Caco-2 (cell line): ENCODE measurements at places on chromosomes 7 and 10. TPM values are rescaled to one million over a fixed set of nuclear protein-coding genes. Genes with fewer than 3 reads are reported as not detected.
A peak's percentile ranks its signal among the peaks of the same experiment; 100 is the strongest.

Gene ZDHHC16
- 43.5 and 48.3 TPM in 2 replicates for total RNA-seq

Gene POLR1F
- total RNA-seq, result 15.6 and 21.6 TPM in 2 replicates

Gene SFTPA1
- total RNA-seq, result not detected in 2 replicates

DNA sequence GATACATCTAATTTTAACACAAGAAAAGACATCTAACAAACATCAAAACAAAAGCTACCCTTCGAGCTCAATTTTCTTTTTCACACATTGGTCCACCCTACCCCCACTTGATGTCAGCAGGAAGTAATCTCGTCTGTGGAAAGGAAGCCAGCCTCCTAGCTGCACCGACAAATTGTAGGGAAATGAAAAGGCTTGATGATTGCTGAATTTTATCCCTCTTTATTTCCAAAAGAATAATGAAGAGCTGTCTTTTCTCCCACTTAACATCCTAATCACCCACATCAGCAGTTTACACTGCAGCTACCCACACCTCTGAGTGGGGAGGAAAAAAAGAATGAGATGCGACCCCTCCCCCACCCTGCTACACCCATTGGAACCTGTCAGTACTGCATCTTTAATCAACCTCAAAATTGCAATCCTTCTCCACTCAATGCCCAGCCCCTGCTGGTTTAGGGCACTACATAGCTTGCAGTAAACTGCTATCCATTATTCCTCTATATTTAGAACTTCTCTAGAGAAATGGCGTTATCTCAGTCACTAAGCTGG, 10.6 kb upstream of the CPVL start:
- no peak for DNase-seq
- H3K27me3 ChIP-seq, result no peaks in the 10 kb centered on the region
- no peak overlapping the region for H3K4me3 ChIP-seq
- H3K4me1 ChIP-seq, result peaks cover 10% of the 10 kb centered on the region
- H3K27ac ChIP-seq, result no peak overlapping the region

DNA sequence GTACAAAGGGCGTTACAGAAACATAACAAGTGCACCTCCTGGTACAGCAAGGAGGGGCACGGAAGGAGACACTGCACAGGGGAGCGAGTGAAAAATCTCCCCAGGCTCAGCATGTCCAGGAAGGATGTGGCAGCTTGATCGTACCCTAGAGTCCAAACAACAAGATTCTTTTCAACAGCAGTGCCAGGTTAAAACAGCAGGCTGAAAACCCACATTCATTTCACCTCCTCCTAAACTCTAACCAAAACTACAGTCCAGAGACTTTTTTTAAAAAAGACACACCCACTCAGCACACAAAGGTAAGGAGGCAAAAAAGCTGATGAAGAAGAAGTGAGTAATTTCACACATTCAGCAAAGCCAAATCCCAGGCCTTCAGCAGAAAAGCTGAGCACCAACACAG, 138.8 kb downstream of the SFMBT2 start:
- no peak overlapping the region for H3K4me3 ChIP-seq
- no peak overlapping the region for H3K27ac ChIP-seq
- H3K27me3 ChIP-seq, result no peaks in the 10 kb centered on the region; the same call in 1 of the 2 replicates

DNA sequence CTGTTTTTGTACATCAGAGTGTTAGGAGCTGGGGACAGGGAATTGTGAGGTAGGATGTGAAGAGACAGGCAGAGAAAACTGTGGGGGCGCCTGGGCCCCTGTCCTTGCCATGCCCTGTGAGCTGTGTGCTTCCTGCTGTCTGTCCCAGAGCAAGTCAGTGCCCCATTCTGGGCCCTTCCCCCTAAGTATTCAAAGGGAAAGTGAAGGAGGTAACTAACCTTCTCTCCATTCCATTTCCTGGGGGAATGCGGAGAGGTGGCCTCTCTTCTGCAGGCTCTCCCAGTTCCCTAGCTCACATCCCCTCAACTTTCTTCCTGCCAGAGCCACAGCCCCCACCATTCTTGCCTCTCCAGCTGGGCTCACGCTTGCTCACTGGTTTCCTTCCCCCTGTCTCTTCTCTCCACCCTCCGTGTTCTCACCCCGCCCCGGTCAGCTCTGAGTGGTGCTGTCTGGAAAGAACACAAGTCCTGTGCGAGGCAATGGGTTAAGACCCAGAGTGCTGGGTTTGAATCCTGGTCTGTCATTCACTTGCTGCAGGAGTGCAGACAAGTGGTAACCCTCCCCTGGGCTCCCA, 9.7 kb upstream of the VSIR start:
- no peaks in the 10 kb centered on the region for H3K36me3 ChIP-seq
- H3K27ac ChIP-seq, result no peak overlapping the region
- no peaks in the 10 kb centered on the region for H3K27me3 ChIP-seq
- DNase-seq, result no peak
- H3K4me3 ChIP-seq, result no peak overlapping the region
- no peaks in the 10 kb centered on the region for H3K4me1 ChIP-seq

DNA sequence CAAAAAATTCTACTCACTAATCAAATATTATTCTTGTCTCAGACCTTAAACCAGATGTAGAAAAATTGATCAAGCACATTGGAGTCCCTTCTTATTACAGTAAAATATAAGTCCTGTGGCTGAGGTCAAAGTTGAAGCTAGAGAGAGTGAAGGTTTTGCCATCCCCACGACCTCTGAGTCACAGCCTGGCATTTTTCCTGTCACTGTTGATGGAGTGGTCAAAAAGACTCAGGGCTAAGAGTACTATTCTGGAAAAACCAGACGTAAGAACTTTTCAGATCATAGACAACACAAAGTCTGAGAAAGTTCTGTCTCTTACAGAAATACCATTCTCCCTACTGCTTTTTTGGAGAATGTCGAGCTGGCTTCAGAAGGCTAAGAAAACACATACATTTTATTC, 323.7 kb upstream of the ANKRD30A start:
- DNase-seq, result no peak
- no peak overlapping the region for H3K4me3 ChIP-seq
- H3K27me3 ChIP-seq, result no peaks in the 10 kb centered on the region
- no peaks in the 10 kb centered on the region for H3K4me1 ChIP-seq
- no peak overlapping the region for H3K27ac ChIP-seq
- no peaks in the 10 kb centered on the region for H3K36me3 ChIP-seq

DNA sequence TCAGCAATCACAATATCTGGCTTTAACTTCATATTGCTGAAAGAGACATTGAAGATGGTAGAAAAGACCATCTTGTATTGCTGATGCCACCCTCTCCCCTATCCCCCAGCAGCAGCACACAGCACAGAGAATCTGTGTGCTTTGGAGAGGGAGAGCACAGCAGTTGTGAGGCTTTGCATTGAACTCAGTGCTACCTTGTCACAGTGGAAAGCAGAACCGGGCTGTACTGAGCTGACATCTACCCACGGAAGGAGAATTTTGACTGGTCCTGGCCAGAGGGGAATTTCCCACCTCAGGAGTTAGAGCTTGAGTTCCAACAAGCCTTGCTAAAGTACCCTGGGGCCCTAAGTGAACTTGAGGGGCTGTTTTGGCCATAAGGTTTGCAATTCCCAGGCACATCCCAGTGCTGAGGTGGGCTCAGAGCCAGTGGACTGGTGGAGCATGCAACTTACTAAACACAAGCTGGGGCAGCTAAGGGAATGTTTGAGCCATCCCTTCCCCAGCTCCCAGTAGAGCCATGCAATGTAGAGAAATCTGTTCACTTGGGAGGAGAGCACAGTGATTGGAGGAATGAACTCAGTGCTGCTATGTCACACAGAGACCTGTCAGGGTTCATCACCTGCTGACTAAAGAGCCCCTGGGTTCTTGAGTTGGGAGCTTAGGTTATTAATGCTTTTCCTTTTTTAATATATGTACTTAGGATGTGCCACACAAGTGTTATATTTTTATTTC, 62.1 kb downstream of the OR13A1 start:
- DNase-seq, result no peak
- no peaks in the 10 kb centered on the region; the same call in 1 of the 2 replicates for H3K27me3 ChIP-seq
- H3K4me3 ChIP-seq, result no peak overlapping the region

DNA sequence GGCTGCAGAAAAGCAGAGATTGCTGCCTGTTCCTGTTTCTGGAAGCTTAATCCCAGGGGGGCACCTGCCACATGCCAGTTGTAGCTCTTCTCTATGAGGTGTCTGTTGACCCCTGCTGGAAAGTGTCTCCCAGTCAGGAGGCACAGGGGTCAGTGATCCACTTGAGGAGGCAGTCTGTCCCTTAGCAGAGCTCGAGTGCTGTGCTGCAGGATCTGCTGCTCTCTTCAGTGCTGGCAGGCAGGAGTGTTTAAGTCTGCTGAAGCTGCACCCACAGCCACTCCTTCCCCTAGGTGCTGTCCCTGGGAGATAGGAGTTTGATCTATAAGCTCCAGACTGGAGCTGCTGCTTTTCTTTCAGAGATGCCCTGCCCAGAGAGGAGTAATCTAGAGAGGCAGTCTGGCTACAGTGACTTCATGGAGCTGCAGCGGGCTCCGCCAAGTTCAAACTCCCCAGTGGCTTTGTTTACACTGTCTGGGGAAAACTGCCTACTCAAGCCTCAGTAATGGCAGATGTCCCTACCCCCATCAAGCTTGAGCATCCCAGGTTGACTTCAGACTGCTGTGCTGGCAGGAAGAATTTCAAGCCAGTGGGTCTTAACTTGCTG, 57.6 kb upstream of the CROT start:
- H3K27me3 ChIP-seq, result no peaks in the 10 kb centered on the region
- H3K27ac ChIP-seq, result no peak overlapping the region
- no peak overlapping the region for H3K4me3 ChIP-seq
- no peak for DNase-seq
- H3K36me3 ChIP-seq, result no peaks in the 10 kb centered on the region

DNA sequence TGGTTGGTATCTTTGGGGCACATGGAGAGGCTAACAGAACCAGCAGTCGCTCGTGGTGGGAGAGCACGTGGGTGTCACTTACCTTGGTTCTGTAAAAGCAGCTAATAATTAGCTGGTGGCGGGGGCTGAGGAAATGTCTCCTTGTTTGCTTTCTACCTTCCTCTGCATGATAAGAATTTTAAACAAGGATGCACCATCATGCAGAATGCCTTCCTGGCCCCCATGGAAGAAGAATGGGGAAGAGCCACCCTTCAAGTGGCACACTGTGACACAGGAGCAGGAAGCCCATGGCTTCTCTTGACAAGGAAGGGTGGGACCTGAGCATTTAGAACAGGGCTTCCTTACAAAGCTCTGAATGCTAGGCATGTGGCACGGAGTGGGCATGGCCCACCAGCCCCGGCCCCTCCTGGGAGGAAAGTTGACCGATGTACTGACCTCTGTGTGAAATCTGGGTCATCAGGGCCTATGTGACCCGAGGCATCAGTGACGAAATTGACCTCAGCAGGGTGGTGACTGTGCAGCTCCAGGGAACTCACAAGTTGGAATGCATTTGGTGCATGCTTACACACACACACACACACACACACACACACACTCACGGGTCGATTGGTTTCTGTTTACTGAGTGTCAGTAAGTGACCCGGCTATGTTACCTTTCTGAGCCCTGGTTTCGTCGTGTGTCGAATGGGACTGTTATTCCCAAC, 116.9 kb upstream of the ANLN start:
- no peaks in the 10 kb centered on the region for H3K27me3 ChIP-seq
- peaks cover 5% of the 10 kb centered on the region; the same call in 1 of the 2 replicates for H3K4me1 ChIP-seq
- peak overlapping the region; percentile 21 for H3K27ac ChIP-seq
- DNase-seq, result peak; percentile 21
- H3K36me3 ChIP-seq, result no peaks in the 10 kb centered on the region
